Left lung (tissue), 14 donors: ENCODE measurements at places on chromosomes 12 and 14. TPM values are rescaled to one million over a fixed set of nuclear protein-coding genes. Genes with fewer than 3 reads are reported as not detected.

Gene PRR4
- polyA plus RNA-seq: 7.5 TPM

Gene PIWIL1
- 0.08 TPM for polyA plus RNA-seq

Gene FKBP4
- polyA plus RNA-seq: 110 TPM

Gene GPATCH2L
- polyA plus RNA-seq: 41.8 TPM

Gene GLTP
- polyA plus RNA-seq: 30.1 TPM

Gene KRT77
- not detected for polyA plus RNA-seq

Gene MYL2
- polyA plus RNA-seq: 2.0 TPM

Gene CLEC2A
- not detected for polyA plus RNA-seq

Gene EFS
- 46.7 TPM for polyA plus RNA-seq

Gene RESF1
- polyA plus RNA-seq: 44.7 TPM

Gene AVPR1A
- polyA plus RNA-seq: 0.87 TPM

Gene KLRC2
- polyA plus RNA-seq: 0.67 TPM

Gene DDN
- 0.18 TPM for polyA plus RNA-seq

Gene RBM25
- polyA plus RNA-seq: 177 TPM

Gene INSM2
- not detected for polyA plus RNA-seq

Gene LRTM2
- polyA plus RNA-seq: not detected

Gene ARL1
- 115 TPM for polyA plus RNA-seq

Gene KCNA1
- polyA plus RNA-seq: not detected

Gene ANO4
- 3.4 TPM for polyA plus RNA-seq

Gene ZBTB25
- 18.5 TPM for polyA plus RNA-seq

Gene PPP4R4
- 0.86 TPM for polyA plus RNA-seq

Gene ITGB7
- 1.6 TPM for polyA plus RNA-seq

Gene FOXG1
- 0.11 TPM for polyA plus RNA-seq

Gene ATN1
- polyA plus RNA-seq: 109 TPM

Gene BLOC1S1
- 69.4 TPM for polyA plus RNA-seq

Gene KRT79
- polyA plus RNA-seq: not detected

Gene GLIPR1L2
- polyA plus RNA-seq: 2.1 TPM

Gene PTPN21
- polyA plus RNA-seq: 31.0 TPM

Gene PWP1
- polyA plus RNA-seq: 57.3 TPM

Gene GPD1
- 1.0 TPM for polyA plus RNA-seq

Gene TTC9
- polyA plus RNA-seq: 10.4 TPM

Gene PLA2G1B
- 2.4 TPM for polyA plus RNA-seq

Gene CCDC198
- polyA plus RNA-seq: 31.3 TPM

Gene TPPP2
- polyA plus RNA-seq: not detected

Gene KRT78
- polyA plus RNA-seq: 0.14 TPM

Gene AICDA
- not detected for polyA plus RNA-seq

Gene LUM
- polyA plus RNA-seq: 919 TPM

Gene RAD51AP1
- 19.1 TPM for polyA plus RNA-seq

Gene CDK17
- 58.8 TPM for polyA plus RNA-seq

Gene CCDC91
- 25.5 TPM for polyA plus RNA-seq

Gene DICER1
- 47.9 TPM for polyA plus RNA-seq

Gene ACSS3
- polyA plus RNA-seq: 29.8 TPM

Gene PELI2
- polyA plus RNA-seq: 10.7 TPM

Gene OTX2
- polyA plus RNA-seq: not detected

Gene CLEC4D
- 0.19 TPM for polyA plus RNA-seq

Gene NTN4
- 31.0 TPM for polyA plus RNA-seq

Gene NEMF
- 85.0 TPM for polyA plus RNA-seq

Gene MANSC4
- 0.15 TPM for polyA plus RNA-seq

Gene C1RL
- polyA plus RNA-seq: 66.3 TPM

Gene TM9SF1
- 37.6 TPM for polyA plus RNA-seq

Gene MORN3
- 1.6 TPM for polyA plus RNA-seq

Gene AHNAK2
- 2.8 TPM for polyA plus RNA-seq
